ENCODE measurements at places on chromosomes 3 and 15.
A peak's percentile ranks its signal among the peaks of the same experiment; 100 is the strongest.

GRCh38 chr3:6921066-6921465 is 60.2 kb downstream of the GRM7 start:
- DNase-seq = no peak

- no peak for DNase-seq
Measured at GRCh38 chr3:42529468-42529867, 27.0 kb downstream of the VIPR1 start.

GRCh38 chr3:127961963-127962362 is 46.9 kb downstream of the KBTBD12 start:
- peak; percentile 55 for DNase-seq

GRCh38 chr3:31762097-31762764 is 218.8 kb downstream of the OSBPL10 start:
- DNase-seq = no peak

GRCh38 chr15:82919231-82919886 is 33.2 kb downstream of the HOMER2 start:
- no peak for DNase-seq

DNA sequence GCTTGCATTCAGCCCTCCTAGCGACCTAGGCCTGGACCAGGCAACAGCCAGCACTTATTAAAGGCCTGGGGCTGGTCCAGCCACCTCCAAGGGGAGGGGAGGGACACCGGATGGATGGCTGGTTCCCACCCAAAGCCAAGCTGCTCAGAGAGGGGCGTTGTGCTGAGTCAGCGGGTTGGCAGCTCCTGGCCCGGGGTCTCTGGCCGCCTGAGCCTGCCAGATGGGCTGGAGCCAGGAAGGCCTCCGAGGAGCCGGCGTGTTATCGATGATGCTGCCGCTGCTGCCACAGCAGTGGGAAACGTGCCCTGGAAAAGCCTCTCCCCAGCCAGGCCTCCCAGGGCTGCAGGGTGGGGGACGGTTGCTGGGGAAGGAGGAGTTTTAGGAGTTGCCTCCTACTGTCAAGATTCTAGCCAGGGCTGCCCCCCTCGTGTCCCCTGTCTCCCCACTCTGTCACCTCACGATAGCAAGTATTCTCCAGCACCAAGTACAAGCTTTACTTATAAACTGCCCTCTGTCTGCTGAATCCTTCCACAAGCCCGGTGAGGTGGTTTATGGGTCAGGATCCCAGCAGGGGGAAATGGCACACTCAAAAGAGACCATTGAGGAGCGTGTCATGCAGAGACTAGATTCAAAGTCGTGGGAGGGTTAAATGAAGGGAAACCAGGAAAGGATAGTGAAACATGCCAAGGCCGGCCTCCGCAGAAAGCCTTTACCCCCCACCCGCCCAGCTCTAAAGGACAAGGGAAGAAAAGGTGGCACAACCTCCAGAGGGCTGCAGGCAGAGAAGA is 43.2 kb upstream of the TSEN2 start:
- DNase-seq = no peak

DNA sequence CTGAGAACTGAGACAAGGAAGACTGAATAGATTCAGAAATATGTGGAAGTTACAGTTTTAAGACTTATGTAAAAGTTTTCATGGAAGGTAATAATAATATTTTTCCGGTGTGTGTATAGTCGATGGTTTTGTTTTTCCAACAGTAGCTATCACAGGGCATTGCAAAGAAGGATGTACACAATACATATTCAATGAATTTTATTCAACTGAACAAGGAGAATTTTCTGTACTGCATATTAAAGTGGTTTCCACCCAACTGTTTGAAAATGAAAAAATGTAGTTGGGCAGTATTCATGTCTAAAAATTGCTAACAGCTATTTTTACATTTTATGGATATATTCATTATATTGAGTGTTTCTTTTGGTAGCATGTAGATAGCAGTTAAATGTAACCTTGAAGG is 350.3 kb upstream of the ATP10A start:
- DNase-seq = no peak

- DNase-seq = no peak
Measured at GRCh38 chr3:131147534-131147933, 120.9 kb downstream of the NEK11 start.

DNA sequence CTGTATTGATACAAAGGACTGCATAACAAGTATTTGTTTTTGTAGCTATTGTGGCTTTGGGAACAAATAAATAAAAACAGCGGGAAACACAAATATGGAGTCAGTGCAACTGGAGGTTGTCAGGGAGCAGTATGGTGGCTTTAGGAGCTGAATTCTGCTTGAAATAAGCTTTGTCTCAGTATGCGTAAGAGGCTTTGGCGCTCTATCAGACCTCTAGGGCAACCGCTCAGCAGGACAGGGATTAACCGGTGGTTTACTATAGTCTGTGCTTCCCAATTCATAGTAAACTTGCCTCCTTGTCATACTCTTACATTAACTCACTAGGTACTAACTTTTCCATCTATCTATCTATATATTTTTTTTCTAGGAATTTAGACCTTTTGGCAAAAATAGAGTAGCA is 104.6 kb downstream of the ZIC1 start:
- DNase-seq = no peak

DNA sequence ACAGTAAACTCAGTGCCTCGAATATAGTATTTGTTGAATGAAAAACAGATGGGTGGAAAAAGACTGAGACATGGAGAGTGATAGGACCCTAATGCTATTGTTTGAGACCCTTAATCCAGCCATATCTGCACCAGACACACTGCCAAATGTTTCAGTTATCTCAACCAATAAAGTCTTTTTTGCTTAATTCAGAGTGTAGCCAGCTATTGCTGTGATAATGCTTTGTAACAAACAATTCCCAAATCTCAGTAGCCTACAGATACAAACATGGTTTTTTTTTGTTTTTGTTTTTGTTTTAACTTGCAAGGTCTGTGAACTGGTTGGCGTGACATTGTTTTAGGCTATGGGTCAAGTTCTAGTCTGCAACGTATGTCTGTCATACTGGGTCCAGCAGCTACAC is 17.0 kb upstream of the BCL2A1 start:
- DNase-seq = no peak

DNA sequence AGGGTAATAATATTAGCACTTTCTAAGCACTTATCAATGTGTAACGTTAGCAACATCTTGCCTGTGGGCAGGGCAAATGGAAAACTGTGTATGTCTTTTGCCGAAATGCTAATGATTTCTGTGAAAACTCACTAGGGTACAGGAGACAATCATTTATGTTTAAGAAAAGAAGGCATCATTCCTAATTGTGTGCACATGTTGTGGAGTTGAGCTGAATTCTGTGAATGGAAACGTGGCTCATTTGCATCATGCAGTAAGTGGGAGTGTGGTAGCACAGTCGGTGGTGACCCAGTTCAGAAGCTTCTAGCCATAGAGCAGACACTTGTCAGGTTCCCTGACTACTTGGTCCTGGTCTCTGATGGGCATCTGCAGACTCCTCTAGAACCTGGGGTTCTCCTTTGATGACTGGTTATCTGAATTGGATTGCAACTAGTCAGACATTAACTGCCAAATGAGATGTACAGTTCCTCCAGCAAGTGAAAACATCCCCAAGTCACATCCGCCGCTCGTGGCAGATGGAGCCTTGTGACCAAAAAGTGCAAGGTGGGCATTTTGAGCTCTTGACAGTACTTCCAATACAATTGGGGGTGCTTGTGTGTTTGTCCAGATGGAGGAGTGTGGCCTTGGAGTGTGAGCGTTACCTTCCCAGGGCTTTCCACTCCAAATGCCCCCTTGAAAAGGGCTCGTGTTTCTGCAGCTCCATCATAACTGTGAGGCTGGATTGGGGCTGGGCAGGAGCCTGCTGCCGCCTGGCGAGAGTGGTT is 21.5 kb downstream of the MRPS25 start:
- no peak for DNase-seq

DNA sequence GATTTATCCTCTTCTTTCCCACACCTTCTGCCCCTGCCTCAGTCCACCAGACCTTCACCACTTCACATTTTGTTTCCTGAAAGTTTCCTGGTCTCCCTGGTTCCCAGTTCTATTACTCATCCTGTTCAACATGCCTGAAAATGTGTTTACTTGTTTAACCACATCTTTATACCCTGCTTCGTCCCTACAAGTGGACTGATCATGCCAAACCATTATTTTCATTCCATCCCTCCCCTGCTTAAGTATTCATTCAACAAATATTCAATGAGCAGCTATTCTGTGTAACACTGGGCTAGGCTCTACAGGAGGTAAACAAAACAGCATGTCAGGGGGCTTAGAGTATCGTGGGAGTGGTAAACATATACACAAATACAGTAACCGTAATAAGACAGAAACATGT is 5.5 kb downstream of the MYO5A start:
- no peak for DNase-seq

GRCh38 chr15:89400116-89400781 is 65.6 kb upstream of the POLG start:
- DNase-seq = no peak

DNA sequence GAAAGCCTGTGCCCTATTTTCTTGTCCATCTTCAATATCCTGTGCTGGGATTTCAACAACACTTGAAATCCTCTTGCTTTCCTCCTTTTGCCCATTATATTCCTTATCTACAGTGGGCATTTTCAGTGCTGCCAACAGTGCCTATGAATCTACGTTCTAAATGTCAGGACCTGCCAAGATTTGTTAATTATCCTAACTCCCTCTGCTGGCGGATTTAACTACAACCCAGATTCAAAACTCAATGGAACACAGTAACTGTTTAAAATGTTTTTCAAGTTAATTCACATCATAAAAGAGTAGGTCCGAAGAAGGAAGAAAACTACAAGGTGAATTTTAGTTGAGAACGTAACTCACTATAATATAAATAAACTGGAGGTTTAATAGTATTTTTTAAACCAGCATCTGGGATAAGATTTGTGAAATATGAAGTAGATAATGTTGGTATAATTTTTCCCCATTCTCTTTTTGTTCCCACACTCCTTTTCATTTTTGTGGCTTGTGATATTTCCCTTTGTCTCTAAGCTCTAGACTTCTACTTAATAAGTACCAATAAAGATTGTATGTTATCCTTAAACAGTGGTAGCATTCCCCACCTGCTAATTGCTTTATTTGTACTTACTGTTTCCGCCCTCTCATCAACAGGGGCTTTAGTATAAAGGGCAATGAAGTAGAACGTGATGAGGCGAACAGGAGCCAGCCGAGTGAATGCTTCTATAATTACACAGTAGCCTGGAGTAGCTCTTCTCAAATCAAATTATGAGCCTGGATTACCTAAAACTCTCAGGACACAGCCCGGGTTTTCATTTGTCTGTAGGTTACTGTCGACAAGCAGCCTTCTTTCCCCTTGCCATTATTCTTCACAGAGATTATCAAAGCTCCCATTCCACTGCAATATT is 302.5 kb upstream of the ATP11B start:
- DNase-seq = no peak

GRCh38 chr15:97968380-97968779 is 7.9 kb downstream of the ARRDC4 start:
- DNase-seq = no peak
